Osteoblast (primary cell): ENCODE measurements at places on chromosomes 1 and 21.

GRCh38 chr1:204904228-204904810 is 33.7 kb downstream of the NFASC start:
- no peak for DNase-seq

DNA sequence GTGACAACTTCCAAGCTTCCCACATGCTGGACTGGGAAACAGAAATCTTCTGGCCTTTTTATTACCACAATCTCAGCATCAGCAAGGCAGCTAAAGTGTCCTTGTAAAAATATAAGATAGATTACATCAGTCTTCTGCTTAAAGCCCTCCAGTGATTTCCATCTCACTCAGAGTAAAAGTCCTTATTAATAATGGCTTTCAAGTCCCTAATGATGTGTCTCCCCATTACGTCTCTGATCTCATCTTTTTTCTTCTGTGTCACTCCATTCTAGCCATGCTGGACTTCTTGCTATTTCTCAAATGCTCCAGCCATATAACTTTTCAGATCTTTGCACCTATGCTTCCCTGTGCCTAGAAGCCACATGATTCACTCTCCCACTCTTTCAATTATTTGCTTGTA is 22.1 kb downstream of the PAPPA2 start:
- no peak for DNase-seq

- no peak for DNase-seq
These were observed 184.9 kb downstream of the SLC35F3 start for GRCh38 chr1:234089396-234089795.

DNA sequence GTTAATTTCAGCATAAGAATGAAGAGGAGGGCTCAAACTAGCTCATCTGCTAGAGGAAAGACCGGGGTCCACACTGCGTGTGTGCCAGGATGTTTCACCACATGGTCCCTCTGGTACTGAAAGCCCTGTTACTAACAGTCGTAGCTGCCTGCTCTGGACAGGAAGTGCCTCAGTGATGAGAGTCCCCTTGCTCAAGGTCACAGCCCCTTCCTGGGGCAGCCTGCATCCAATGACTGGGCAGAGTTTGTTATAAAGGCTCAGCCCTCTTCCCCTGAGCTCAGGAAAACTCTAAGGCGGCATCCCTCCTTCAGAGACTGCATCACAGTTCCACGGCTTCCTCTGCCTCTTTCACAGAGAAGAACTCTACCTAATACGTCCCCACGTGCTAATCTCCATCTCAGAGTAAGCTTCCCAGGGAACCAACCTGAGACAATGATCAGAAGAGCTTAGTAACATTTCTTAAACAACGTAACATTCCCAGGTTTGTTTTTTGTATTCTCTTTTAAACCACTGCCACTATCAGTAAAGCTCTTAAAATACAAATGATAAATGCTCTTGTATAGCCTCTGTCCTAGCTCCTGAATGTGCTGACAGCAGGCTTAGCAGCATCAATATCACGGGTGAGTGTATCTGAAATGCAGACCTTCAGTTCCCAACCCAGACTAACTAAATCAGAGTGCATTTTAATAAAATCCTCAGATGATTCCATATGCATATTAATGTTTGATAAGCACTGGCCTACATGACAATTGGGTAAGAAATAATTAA is 38.0 kb upstream of the ATP1A1 start:
- DNase-seq, result no peak

DNA sequence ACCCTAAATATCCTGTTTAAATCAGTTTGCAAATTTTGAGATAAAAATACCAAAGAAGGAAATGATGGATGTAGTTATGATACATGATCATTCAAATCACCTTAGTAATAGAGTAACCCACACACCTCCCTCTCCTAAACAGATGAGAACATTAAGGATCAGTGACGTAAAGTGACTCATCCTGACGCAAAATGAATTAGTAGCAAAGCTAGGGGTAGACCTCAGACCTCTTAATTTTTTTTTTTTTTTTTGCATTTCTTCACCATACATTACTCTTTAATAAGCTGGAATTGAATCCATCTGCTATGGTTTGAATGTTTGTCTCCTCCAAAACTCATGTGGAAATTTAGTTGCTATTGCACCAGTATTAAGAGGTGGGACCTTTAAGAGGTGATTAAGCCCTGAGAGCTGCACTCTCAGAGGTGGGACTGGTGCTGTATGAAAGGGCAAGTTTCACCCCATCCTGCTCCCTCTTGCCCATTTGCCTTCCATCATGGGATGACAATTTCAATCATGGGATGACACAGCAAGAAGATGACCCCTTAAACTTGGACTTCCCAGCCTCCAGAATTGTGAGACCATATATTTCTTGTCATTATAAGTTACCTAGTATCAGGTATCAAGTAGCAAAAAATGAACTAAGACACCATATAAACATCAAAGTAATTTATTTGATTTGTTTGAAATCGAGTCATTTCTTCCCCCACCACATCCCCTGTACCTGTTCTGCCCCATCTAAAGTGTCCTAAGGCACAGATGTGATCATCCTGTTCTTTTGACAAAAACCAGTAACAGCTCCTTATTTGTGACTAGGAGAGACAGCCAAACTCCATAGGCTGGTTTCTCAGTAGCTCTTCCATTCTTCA is 114.6 kb upstream of the DUSP10 start:
- no peak for DNase-seq

DNA sequence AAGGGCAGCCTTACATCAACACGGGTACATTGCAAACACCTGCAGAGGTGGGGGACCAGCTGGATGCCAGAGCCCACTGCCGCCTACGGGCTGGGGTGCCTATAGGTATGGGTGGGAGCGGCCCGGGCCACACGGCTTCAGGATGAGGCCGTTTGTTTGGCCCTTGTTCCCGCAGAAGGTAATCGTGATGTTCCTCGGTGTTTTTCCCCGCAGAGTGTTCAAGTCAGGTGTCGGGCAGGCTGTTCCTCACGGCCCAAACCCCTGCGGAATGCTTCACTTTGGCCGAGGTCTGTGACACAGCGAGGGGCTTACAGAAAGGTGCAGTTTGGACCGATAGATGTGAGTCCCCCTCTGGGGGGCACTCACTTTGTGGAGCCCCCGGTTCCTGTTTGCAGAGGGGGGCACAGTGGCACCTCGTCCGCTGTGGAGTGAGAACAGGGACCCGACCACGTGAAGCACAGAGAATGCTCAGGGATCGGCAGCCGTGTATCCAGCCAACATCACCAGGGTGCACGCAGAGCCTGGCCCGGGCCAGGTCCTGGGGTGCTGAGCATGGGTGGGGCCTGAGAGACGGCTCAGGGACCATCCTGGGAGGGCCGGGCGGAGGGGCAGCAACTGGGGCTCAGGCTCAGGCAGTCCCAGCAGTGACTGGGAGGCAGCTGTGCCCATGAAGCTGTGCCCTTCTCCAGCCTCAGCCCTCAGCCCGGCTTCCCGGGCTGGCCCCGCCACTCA is 453 bp upstream of the TTLL10 start:
- peak; percentile 66 for DNase-seq

DNA sequence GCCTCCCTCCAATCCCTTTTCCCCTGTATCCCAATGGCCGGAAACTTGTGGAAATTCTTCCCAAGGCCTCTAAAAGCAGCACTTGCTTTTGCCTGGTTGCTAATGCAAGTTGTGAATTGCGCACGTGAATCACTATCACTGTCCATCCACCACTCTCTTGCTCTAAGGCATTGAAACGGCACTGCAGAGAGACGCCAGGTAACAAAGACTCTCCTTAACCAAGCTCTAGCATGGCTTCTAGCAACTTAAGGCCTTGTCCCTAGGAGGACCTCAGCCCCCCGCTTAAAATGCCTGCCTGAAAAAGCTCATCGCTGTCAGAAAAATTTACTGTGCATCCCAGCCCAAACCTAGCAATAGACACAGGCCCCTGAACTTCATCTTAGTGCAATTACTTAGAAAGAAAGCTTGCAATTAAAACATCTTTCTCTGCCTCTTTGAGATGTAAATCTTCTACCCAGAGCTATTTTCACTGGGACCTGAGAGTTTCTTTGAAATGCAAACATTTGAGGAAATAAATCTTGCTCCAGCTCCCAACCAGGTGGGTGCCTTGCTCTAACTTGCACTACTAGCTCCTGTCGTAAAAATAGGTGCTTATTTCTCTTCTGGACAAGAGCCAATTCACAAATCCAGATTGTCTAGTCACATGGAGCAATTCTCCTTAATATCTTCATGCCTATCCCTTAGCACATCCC is 32.9 kb upstream of the ITLN2 start:
- no peak for DNase-seq

GRCh38 chr1:173422456-173422976 is 54.6 kb upstream of the PRDX6 start:
- no peak for DNase-seq

GRCh38 chr21:45276596-45276995 is 11.1 kb downstream of the POFUT2 start:
- DNase-seq, result peak; percentile 62

DNA sequence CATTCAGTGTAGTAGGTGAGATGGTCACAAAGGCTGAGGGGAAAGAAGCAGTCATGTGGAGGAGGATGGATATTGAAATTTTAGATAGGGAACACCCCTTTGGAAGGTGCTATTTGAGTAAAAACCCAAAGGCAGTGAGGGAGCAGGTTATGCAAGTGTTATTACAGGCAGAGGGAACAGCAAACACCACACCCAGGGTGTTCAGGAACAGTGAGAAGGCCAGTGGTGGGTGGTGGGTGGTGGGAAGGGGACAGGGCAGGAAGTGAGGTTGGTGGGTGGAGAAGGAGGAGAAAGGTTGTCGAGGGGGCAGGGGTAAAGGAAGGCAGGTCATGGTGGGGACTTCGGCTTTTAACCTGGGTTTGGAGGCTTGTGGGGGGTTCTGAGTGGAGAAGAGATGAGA is 39.2 kb upstream of the SCMH1 start:
- peak; percentile 38 for DNase-seq

GRCh38 chr1:22699681-22700520 is 10.7 kb upstream of the EPHB2 start:
- DNase-seq, result no peak

- peak; percentile 53 for DNase-seq
These were observed 9.4 kb downstream of the SELENON start for GRCh38 chr1:25809283-25809926.

DNA sequence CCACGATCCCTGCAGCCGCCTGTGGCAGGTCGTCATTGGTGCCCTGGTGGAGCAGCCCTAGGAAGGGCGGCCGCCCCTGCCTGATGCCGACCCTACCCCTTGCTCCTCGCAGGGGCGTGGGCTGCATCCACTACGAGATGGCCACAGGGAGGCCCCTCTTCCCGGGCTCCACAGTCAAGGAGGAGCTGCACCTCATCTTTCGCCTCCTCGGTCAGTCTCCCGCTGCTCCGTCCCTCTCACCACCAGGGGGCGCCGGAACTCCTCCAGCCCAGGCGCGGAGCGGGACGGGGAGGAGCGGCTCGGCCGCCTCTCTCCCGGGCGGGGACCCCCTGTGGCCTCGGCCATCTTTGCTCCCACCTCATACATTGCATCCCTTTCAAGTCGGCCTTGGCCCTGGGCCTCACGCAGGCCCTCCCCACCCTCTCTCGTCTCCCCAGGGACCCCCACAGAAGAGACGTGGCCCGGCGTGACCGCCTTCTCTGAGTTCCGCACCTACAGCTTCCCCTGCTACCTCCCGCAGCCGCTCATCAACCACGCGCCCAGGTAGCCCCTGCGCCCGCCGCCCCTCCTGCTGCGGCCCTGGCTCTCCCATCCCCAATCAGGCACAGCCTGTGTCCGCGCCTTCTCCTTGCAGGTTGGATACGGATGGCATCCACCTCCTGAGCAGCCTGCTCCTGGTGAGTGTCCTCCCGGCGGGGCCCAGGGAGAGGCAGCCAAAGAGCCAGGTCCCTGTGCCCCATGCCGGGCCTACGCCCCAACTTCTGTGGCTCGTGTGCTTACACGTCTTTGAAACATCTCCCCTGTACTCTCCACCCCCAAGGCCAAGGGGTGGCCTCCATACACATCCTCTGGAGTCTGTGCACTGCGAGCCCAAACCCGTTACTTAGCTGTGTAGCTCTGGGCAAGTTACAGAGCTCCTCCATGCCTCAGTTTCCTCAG is 24.7 kb downstream of the CDK18 start:
- peak; percentile 99 for DNase-seq

- DNase-seq, result peak; percentile 58
These were observed 7.2 kb downstream of the THEMIS2 start for GRCh38 chr1:27879374-27880082.

- DNase-seq, result no peak
These were observed 42.5 kb downstream of the PRDM16 start for GRCh38 chr1:3111348-3112021.

- DNase-seq, result no peak
These were observed 45.1 kb upstream of the MPC2 start for GRCh38 chr1:167981933-167982332.

DNA sequence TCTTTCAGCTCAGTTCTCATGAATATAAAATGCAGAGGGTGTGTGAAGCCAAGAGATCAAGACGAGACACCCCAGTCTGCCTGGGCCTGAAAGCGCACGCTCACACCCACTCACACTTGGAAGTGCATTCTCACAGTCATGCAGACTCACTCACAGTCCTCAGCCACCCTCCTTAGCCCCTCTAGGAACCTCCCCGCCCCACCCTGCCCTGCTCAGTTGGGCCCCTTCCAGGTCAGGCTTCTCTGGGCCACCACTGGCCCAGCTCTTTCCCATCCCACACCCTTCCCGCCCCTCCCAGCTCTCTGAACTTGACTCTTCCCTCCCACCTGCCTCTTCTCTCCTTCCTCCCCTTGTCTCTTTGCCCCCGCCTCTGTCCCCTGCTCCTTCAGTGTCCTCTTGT is 93.8 kb downstream of the EPHB2 start:
- DNase-seq, result no peak

- DNase-seq, result peak; percentile 9
These were observed 29.6 kb downstream of the BCL9 start for GRCh38 chr1:147570907-147571306.

DNA sequence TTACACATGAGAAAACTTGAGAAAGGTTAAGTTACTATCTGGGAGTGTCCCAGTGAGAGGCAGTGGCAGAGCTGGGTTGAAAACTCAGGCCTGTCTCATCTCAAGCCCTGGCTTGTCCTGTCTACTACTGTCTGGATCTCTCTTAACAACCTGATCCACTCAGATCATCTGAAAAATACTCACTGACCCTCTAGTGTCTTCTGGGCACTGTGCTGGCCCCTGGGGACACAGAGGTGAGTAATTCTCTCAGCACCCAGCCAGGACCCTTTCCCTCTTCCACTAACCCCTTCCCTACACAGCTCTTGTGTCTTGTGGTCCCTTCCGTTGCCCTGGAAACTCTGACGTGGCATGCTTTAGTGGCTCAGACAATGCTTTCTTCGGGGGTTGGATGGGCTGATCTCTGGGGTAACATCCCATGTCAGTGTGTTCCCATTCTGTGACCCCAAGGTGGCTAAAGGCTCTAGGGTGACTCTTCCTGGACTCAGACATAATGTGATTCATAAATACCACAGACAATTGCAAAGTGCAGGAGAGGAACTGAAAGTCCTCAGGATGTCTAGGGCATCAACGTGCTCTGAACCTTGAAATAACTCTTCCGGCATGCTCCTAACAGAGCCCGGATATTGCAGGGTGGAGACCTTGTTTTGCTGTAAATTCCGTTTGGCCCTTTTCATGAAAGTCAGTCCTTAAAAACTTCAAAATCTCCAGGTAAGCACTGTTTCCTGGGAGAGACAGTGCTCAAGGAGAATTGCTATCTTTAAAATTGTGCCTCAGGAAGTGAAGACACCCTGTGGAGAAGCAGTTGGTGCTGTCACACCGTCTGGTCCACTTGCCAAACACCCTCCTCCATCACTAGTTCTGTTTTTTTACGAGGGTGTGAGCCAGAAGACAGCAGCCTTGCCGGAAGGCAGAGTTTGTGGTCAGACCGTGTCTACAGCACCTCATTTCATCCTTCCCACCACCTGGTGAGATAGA is 4.0 kb downstream of the SHISAL2A start:
- DNase-seq, result no peak

- no peak for DNase-seq
These were observed 182.9 kb downstream of the CDC7 start for GRCh38 chr1:91683598-91683951.
